ENCODE measurements at places on chromosomes 6 and 20.

DNA sequence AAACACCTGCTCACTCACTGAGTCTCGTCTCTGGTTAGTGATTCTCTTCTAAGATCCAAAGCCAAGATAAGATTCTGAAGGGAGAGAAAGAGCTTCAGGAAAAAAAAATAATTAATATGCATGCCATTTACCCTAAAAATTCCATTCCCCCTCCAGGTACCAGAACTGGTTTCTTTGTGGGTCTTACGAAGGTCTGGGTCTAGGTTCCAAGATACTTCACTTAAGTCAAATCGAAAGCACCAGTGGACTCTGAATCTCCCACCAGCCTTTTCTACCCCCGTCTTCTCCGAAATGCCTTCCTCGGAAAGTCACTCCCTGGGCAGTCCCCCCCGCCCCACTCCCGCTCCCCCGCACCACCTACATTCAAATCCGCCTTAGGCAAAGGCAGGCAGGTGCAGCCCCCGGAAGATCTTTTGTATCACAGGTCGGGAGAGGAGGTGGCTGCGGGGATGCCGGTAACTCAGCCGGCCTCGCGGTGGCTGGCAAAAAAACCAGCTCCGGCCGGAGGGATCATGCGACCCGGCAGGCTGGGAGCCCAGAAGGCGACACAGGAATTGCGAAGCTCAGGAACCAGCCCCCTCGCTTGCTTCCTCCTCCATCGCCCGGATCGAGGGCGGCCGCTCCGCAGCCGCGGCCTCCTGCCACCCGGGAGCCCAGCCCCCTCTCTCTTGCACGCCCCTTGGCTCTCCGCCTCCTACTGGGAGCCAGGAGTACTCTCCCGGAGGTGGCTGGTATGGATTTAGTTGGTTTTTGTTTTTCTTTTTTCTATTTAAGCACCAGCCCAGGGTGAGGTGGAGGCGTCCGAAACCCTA, at the start of gene BCL2L1:
BCL2L1 (minus strand) TSS at position 612 of the 812 bp plus-strand sequence. CDS start 650 bp downstream, outside the sequence.
- peak; percentile 64 for DNase-seq

DNA sequence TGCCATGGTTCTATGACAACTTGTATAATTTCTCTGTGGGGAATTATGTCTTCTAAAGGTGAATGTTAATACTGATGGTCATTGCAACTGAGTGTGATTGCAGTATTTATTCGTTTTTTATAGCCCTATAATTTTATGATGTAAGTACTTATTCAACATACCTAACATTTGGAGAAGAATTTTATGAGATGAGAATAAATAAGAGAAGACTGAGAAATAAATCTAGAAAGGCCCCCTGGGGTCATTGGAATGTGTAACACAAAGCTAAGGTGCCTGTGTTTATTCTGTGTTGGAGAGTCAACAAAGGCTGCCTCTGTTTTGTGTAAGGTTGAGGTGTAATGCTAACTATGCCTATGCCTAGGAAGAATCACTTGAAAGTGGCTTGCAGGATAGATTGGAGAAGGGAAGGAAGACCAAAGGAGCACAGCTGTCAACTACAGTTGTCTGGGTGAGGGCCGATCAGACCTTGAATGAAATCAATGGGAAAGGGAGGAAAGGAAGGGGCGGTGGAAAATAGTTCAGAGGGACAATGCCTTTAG, 1076.7 kb downstream of the KIF16B start:
- no peak for DNase-seq

- DNase-seq = no peak
Measured at GRCh38 chr20:5039255-5039657, 37.9 kb upstream of the SLC23A2 start.

DNA sequence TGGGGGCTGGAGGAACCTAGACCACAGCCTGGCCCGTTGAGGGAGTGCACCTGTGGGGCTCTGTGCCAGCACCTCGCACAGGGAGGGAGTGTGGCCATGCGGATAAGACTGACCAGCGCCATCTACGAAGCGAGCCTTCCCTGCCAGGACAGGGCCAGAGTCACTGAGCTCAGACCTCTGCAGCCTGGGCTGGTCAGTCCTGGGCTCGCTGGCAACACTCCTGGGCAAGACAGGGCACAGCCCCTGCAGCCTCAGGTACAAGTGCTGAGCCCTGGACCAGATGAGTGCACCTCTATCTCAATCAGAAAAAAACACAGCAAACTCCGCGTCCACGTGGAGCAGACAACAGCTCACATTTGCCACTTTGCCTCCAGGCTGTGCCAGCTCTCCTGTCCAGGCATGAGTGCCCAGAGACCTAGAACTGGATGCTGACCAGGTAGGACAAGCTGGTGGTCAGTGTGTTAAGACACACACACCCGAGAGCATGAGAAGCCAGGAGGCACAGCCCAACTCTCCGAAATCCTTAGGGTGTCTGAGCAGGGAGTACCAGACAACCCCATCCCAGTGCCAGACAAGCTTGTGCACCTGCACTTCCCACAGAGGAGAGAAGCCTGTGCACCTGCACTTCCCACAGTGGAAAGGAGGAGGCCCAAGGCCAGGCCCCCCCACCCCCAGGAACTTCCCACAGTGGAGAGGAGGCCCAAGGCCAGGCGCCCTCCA, 4.9 kb downstream of the ARFRP1 start:
- DNase-seq = no peak

DNA sequence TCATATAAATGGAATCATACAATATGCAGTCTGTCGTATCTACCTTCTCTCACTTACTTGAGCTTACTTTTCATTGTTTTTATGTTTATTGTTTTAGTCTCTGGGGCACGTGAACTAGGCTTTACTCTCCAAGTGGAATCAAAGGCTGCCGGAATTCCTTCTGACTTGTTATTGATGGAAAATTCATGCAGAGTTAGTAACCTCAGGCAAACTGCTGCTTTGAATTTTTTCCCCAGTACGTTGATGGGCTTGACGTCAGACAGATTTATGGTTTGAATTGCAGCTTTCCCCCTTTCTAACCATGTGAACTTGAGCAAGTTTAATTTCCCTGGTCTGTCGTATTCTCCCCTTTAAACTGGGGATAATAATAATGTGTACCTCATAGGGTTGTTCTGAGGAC, 68.6 kb downstream of the ZDHHC14 start:
- no peak for DNase-seq

GRCh38 chr6:130935978-130936377, 108.8 kb downstream of the SMLR1 start:
- no peak for DNase-seq

DNA sequence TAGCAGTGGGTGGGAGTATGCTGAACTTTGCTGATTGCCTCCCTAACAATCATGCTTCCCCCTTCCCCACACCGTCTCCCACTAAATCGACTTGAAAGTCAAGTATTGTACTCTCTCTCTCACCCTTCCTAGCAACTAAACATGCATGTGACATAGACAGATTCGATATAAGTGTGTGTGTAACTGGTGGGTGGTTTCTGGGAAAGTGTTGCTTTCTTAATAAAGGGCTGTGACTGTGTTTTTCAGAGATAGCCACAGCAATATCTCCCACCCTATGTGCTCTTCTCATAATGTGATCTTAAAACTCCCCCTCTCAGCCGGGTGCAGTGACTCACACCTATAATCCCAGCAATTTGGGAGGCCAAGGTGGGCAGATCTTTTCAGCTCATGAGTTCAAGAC, 49.3 kb upstream of the E2F3 start:
- no peak for DNase-seq

- DNase-seq = peak; percentile 24
Measured at GRCh38 chr6:56902641-56903464, 52.1 kb upstream of the BEND6 start.

GRCh38 chr6:158697811-158698210, 48.0 kb downstream of the SYTL3 start:
- DNase-seq = no peak

DNA sequence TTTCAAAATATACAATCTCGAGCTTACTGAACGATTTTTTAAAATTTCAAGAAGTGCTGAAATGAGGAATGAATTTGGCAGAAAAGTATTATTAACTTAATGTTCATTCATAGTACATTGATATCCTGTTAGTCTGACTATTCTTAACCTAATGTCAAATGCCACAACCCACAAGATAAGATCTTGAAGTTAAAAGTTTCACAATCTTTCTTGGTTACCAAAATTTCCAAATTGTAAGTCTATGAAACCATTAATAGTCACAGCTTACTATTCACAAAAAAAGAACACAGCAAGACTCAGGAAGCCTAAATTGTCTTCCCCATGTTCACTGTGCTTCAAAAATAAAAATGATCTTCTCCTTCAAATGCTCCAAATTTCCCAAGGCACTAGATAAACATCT, 71.3 kb downstream of the HACE1 start:
- no peak for DNase-seq

DNA sequence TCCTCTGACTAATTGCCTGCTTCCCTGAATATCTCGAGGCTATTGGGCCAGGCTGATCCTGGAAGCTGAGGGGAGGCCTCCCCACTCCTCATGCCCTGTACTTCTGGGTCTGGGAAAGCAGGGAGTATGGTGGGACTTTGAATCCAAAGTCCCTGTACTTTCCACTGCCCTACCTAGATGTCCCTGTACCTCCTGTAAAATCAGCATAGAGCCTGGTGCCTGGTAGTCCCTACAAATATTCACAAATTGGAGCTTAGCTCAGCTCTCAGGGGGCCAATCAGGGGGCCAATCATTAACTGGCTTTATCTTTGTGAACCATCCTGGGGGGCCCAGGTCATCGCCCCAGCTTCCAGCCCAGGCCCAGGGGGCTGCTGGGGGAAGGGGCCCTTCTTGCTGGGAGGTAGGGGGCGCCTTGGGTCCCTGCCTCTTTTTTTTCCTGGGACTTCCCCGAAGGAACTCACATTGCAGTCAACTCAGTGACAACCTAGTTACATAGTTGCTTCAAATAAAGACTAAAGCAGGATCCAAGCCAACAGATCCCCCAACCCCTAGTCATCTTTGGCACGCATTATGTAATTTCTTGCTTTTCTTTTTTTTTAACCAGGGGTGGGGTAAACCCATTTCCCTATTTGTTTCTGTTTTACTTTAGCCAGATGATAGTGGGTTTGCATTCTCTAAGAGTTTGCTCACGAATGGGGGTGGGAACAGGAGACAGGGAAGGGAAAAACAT, 6.9 kb upstream of the VEGFA start:
- no peak for DNase-seq

DNA sequence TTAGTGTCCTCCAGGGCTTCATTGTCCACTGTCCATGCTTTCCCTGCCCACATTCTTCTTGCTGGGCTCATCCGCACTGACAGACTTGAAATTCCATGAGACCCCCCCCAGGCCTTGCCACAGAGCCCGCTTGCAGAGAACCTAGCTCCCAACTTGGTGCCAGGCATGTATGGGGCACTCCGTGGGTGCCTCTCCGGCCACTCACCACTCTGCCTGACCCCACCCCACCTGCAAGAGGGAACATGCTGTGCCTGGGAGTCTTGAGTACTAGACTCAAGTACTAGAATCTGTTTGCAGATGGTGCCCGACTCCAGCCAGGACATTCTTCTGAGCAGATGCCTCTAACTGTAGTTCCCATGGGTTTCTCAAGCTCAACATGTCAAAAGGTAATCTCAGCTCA, 47.9 kb downstream of the TRERF1 start:
- no peak for DNase-seq

- no peak for DNase-seq
Measured at GRCh38 chr20:50903353-50904051, 27.7 kb downstream of the ADNP start.

DNA sequence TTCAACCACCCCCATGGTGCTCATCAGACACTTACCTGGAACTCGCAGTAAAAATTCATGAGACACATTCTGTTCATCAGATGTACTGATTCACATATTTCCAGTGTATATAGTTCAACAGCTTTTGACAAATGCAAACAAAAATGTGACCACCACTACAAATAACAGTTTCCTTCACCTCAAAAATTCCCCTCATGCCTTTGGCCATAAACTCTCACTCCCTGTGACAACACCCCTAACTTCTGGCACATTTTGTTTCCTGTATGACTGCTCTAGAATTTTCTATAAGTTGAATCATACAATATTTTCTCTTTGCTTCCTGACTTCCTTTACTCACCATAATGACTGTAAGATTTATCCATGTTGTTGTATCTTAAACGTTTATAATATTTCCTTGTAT, 63.7 kb downstream of the C6orf118 start:
- no peak for DNase-seq

GRCh38 chr6:144678844-144679243, 393.7 kb downstream of the UTRN start:
- DNase-seq = no peak

DNA sequence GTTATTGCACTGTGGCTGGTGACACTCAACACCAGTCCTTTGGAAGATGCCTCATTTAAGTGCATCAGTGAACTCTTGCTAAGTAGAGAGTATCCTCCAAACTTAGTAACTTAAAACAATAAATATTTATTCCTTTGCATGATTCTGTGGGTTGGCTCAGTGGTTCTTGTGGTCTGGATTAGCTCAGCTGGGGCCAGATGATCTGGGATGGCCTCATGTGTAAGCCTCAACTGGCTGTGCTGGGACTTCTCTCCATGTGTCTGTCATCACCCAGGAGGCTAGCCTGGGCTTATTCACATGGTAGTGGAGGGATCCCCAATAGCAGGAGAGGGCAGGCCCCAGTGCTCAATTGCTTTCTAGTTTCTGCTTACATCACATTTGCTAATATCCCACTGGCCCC, 8.3 kb downstream of the LRRN4 start:
- no peak for DNase-seq

GRCh38 chr6:87330961-87331360, 1.9 kb upstream of the GJB7 start:
- DNase-seq = no peak

DNA sequence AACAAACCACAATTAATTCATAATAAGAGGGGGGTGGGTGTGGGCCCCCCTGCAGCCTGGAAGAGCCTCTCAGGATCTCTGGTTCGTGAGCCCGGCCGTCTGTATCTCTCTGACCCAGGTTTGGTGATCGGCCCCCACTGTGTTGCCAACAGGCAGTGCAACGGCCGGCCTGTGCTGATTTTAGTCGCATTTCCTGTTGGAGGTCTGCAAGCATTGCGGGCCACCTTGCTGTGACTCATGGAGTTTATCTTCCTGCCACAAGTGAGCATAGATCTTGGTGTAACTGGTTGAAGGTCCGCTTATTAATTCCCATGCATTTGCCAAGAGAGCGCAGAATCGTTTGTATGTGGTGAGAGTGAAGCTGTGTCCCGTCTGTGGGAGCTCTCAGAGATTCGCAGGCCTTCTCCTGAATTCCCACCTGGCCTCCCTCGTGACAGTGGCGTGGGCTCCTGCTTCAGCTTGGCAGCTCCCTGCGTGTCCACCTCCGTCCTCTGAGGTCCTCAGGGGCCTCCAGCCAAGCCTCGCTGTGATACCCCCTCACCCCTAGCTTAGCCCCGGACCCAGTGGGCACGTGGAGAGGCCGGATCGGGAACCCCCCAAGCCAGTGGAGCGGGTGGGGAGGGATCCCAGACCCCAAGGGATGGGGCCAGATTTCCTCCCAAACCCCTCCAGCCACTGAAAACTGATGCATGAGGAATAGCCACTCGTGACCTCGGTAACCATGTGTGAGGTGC, 269.8 kb downstream of the CDH4 start:
- no peak for DNase-seq

- DNase-seq = no peak
Measured at GRCh38 chr6:156814036-156814581, 36.9 kb downstream of the ARID1B start.

Measured in left renal pelvis (tissue), 4 donors.